ENCODE measurements at places on chromosomes 16 and 17.
A peak's percentile ranks its signal among the peaks of the same experiment; 100 is the strongest.

DNA sequence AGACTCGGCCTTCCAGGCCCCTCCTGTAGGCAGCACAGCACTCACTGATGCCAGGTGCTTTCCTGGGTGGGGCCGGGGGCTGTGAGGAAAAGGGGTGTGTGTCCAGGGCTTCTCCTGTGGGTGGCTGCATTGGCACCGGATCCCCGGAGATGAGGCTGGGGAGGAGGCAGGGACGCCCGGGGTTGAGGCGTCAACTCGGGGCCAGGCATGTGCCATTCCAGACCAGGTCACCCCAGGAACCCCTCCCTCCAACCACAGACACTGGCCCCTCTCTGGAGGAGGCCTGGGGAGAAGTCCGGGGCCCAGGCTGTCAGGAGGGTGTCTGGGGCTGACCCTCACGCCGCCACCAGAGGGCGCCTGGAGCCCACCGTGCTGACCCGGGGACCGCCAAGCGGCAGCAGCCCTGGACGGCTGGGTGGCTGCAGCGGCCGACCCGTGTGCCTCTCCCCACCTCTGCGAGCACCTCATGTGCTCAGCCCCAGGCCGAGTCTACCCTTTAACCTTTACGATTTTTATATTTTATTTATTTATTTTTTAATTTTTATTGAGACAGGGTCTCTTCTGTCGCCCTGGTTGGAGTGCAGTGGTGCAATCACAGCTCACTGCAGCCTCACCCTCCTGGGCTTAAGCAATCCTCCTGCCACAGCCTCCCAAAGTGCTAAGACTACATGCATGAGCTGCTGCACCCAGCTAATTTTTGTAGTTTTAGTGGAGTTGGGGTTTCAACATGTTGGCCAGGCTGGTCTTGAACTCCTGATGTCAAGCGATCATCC is 3.2 kb upstream of the METRN start:
- peak; percentile 85 for DNase-seq

GRCh38 chr17:80457236-80457856 is 19.1 kb downstream of the NPTX1 start:
- DNase-seq = no peak

- no peak for DNase-seq
Measured at GRCh38 chr17:69954241-69954925, 120.6 kb upstream of the KCNJ16 start.

- DNase-seq = no peak
Measured at GRCh38 chr16:84726669-84727467, 27.1 kb downstream of the USP10 start.

DNA sequence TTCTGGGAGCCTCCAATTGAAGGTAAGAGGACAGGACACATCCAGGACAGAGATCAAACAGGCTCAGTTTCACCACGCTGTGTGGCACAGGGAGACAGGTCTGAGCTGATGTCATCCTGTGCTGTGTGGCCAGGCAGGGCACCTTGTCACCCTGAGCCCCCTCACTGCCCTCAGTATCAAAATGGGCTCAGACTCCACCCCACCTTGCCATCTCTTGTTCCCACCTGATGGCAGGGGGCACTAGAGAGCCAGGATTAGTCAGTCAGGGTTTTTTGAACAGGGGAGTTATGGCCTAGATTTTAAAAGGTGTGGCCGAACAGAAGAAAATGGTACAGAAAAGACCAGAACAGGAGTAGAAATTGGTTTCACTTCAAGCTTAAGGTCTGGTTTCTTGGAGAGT is 2.6 kb downstream of the KAT2A start:
- peak; percentile 56 for DNase-seq

DNA sequence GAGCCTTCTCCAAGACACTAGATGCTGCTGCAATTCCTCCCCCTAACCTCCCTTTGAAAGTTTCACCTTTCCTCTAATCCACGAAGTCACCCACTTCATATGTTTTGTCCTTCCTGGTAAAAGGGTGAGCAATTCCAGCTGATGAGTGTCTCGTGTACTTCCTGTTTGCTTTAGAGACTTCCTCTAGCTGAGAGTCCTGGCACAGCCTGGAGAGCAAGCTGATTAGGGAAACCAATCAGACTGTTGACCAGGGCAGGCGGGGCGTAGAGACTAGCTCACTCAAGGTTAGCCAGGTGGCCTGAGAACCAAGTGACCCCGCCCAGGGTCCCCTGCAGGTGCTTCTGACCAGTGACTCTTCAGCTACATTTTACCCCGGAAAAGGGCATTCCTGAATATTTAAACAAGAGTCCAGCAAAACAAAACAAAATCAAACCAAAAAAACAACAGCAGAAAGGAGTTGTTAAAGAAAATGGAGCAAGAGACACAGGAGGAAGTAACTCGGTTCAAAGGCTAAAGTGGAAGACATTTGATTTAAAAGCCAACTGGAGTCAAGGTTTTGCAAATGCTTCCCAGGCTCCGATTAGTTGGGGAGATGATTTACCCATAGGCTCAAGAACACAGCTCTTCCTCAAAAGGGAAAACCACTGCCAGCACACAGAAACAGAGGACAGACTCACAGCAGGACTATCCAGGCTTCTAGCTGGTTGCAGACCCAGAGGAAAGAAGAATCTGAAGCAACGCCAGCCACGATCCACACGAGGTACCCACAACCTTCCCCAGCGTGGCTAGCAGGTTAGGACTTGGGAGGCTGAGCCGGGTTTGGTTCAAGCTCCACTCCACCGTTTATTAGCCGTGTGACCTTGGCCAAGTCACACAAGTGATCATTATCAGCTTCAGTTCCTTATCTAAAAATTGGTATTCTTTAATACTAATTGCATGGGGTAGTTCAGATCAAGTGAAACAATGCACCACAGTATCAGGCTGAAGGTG is 13.4 kb downstream of the HSPB9 start:
- no peak for DNase-seq

- no peak for DNase-seq
Measured at GRCh38 chr16:31064882-31065461, 9.1 kb downstream of the ZNF668 start.

DNA sequence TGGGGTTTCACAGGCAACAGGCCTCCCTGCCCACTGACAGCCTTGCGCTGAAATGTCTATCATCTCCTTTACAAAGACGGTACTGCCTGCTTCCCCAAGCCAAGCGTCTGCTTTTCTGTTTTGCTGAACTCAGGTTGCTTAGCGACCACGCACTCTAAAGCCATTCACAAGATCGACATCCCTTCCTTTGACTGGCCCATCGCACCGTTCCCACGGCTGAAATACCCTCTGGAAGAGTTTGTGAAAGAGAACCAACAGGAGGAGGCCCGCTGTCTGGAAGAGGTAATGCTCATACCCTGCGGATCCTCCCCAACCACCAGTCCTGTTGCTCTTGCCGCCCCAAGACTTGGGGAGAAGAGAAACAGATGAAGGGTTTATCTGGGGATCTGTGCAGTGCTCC is 28.7 kb downstream of the TMEM186 start:
- no peak for DNase-seq

DNA sequence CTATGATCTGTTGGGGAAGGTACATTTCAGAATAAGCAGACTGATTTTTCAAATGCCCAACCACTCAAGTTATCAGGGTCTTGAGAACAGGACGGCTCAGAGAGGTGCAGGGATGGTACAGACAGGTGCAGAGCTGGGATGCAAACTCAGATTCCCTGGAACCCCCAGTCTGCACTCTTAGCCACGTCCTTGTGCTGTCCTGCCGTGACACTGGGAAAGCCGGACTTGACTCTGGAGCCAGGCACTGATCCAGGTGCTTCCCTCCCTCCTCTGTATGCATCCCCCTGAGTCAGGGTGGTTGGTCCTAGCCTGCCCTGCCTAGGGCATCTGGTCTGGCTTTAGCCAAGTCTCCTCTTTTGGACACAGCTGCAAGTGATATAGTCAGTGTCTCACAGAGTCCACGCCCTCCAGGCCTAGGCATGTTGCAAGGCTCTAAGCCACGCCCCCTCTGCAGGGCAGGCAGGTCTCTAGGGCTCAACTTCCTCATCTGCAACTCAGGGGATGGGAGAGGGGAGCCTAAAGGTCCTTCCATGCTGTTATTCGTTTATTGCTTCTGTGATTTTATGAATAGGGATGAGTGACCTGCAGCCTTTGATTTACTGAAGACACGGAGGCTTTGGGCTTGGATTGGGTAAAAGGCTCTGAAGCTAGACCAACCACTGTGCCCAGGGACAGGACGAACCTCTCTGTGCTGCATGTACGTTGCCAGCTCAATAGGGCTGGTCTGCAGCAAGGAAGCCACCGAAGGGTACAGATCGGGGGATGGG is 97.3 kb downstream of the SDK2 start:
- peak; percentile 30 for DNase-seq

- no peak for DNase-seq
Measured at GRCh38 chr17:1992541-1992940, 32.6 kb downstream of the RTN4RL1 start.

DNA sequence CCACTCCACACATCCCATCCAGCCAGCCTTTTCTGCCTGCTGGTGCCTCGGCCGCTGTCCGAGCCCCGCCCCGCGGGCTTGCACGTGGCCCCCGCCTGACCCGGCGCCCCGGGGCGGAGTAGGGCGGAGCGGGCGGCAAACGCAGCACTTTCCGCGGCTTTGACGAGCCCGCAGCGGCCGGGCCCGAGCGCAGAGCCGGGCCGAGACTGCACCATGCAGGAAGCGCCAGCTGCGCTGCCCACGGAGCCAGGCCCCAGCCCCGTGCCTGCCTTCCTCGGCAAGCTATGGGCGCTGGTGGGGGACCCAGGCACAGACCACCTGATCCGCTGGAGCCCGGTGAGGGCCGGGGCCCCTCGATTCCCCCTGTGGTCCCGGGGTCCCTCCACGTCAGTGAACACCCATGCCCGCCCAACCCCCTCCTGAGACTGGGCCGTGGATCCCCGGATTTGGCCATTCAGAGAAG is at the start of gene HSF4:
Gene HSF4 (plus strand): TSS at position 147 of the 463 bp plus-strand sequence. CDS start 67 bp downstream, at position 214.
- DNase-seq = no peak

DNA sequence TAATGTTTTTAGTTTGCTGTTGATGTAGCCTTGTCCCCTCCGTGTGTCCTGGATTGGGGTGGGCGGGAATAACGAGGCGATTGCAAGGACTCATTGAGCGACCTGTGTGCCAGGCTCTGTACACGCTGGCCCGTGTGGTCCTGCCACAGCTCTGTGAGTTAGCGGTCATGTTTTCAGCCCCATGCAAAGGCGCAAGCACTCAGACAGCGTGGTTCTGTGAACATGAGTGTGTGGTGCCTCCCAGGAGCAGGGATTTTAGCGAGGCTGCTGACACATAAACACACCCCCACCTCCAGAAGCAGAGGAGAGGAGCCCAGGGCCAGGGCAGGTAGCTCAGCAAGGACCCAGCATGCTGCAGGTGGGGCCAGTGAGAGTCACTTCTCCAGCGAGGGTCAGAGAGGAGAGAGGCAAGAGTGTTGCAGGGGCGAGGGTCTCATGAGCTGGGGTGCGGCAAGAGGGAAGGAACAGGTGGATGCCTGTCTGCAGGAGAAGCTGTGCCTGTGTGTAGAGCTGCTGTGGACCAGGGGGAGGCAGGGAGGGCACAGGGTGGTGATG is 115.3 kb downstream of the OR1D5 start:
- DNase-seq = no peak

DNA sequence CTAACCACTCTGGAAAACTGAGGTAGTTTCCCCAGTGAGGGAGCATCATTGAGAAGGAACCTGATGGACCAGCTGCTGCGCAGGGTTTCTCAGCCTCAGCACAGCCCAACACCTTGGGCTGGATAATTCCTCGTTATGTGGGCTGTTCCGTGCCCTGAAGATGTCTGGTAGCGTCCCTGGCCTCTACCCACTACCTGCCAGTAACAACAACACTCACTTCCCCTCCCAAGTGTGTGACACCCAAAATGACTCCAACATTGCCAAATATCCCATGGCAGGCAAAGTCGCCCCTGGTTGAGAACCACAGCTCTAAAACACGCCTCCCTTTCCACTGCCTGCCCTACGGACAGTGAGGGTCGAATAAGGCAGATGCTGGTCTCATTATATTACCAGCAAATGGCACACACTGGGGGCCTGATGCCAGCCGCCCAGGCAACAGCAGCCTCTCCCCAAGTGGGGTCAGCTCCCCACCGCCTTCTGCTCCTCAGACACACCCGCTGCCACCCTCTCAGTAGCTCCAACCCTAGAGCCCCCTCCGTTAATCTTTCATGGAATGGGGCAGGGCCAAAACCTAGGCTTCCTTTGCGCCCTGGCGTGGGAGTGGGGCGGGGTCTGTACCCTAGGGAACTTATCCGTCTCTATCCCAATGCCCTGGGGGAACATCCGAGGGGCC is 1.0 kb downstream of the RHBDF2 start:
- DNase-seq = no peak

DNA sequence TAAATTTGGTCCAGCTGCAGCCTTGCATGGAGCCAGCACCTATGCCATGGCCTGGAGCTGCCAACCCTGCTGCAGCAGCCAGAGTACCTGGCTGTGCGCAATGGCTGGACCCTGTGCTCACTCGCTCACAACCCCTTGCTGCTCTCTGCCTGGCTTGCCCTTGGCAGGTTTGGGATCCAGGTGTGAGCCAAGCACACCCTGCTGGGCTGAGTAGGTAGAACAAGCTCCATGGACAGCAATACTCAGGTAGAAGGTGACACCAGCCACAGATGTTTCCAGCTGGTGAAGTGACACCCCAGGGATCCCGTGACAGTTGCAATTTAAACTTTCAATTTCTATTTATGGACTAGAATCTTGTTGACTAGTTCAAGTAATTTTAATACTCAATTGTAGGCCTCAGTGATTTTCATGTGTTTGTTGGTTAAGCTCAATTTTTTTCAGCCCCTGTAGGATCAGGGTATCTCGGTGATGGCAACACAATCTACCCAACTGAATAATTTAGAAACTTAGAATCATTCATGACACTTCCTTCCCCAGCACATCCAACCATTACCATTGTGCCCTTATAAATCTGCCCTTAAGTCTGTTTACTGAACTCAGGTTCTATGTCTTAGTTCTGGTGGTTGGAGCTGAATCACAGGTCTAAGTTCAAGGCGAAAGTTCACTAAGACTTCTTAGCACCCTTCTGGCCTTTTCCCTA is 480.0 kb downstream of the PMP22 start:
- peak; percentile 60 for DNase-seq

- DNase-seq = no peak
Measured at GRCh38 chr17:37650419-37651003, 7.3 kb upstream of the DDX52 start.

DNA sequence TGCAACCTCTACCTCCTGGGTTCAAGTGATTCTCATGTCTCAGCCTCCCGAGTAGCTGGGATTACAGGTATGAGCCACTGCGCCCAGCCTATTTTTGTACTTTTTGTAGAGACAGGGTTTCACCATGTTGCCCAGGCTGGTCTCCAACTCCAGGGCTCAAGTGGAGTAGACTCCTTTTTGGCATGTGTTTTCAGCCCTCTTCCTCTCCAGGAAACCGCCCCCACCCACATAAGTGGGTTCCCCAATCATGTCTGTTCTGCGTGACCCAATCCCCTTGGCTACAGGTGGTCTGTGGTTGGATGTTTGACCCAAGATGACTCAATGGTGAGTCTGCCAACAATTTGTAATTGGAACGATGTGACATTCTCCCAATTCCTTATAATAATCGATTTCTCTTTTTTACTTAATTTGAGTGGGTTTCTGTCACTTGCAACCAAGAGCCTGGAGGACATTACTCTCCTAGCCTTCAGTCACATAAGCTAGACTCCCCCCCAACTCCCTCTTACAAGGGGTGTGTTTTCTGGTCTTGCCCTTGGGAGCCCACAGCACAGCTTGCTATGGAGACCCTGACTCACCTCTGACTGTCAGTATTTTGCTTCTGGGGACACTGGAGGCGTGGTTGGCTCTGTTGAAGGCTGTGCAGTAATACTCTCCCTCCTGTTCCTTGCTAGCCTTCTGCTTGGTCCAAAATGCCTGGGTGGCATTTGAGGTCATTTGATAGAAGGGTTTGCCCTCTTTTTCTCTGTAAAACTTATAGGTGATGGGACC is 34.9 kb downstream of the PECAM1 start:
- no peak for DNase-seq

- DNase-seq = no peak
Measured at GRCh38 chr16:65394281-65394680, 272.4 kb upstream of the CDH11 start.

Data from CD8-positive, alpha-beta T cell (primary cell).